Epithelial cell of proximal tubule (primary cell): ENCODE measurements at places on chromosomes 5 and 9. TPM values are rescaled to one million over a fixed set of nuclear protein-coding genes. Genes with fewer than 3 reads are reported as not detected.

- DNase-seq = no peak
Observed at GRCh38 chr5:100855937-100856430, 47.1 kb downstream of the ST8SIA4 start.

DNA sequence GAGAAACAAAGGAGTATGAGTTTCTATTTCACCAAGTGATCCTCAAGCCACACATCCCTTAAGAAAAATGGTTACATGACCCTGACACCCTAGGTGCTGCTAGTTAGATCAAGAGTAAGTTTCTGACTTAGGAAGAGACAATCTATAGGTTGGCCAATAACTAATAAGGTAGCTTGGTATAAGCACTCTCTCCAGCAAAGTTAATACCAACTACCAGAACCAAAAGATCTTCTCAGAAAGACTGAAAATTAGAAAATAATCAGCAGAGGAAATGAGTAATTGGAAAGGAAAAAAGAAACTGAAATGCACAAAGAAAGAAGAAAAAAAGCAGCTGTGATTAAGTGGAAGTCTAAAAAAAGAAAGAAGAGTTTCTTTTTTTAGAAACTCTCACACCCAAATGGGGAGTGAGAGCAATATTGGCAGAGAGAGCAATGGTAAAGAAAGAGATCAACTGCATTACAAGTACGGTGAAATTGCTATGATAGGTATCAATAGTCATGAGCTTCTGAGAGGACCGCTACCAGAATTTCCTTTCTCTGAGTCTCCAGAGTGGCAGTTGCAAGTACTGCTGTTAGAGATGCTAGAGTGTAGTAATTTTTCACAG is 195.5 kb downstream of the TMEM167A start:
- no peak for DNase-seq

TAL2 gene
- total RNA-seq = 0.29 TPM in 1 of 2 replicates, not detected in the other

INSYN2B gene
- total RNA-seq = 1.7 and 2.0 TPM in 2 replicates

- peak; percentile 29 for DNase-seq
Observed at GRCh38 chr5:68924481-68925145, 169.2 kb upstream of the SLC30A5 start.

ZNF608 gene
- total RNA-seq = 37.5 and 38.0 TPM in 2 replicates

- DNase-seq = no peak
Observed at GRCh38 chr5:127227881-127228280, 62.7 kb upstream of the MEGF10 start.

DNA sequence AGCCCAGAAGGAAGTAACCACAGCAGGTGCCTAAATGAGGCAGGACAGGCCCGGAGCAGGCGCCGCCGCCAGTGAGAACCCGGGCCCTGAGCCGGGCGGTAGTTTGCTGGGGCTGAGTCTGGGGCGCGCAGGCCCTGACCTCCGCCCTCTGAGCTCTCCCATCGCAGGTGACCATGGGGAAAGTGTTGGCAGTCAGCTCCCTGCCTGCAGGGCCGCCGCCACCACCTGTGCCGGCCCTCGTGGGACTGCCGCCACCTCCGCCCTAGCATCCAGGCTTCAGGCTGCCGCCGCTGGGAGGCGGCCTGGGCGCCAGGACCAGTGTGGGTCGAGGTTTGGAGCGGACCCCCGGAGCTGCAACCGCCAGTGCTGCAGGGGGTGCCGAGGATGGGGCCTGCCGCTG is 61.1 kb downstream of the TARS1 start:
- DNase-seq = no peak

DNA sequence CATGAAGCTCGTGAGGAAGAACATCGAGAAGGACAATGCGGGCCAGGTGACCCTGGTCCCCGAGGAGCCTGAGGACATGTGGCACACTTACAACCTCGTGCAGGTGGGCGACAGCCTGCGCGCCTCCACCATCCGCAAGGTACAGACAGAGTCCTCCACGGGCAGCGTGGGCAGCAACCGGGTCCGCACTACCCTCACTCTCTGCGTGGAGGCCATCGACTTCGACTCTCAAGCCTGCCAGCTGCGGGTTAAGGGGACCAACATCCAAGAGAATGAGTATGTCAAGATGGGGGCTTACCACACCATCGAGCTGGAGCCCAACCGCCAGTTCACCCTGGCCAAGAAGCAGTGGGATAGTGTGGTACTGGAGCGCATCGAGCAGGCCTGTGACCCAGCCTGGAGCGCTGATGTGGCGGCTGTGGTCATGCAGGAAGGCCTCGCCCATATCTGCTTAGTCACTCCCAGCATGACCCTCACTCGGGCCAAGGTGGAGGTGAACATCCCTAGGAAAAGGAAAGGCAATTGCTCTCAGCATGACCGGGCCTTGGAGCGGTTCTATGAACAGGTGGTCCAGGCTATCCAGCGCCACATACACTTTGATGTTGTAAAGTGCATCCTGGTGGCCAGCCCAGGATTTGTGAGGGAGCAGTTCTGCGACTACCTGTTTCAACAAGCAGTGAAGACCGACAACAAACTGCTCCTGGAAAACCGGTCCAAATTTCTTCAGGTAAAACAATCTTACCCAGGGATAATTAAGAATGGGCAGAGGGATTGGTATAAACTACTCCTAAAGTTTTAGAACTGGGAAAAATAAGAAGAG is 12.9 kb downstream of the ITGA1 start:
- DNase-seq = no peak
